ENCODE measurements at places on chromosomes 12 and 14.
A peak's percentile ranks its signal among the peaks of the same experiment; 100 is the strongest.

DNA sequence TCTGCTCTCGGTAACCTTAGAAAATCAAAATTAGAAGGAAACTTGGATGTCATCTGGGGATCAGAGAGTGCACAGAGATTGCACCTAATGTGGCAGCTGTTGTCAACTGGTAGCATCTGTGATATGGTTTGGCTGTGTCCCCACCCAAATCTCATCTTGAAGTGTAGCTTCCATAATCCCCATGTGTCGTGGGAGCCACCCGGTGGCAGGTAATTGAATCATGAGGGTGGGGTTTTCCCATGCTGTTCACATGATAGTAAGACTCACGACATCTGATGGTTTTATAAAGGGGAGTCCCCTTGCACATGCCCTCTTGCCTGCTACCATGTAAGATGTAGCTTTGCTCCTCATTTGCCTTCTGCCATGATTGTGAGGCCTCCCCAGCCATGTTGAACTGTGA is 127.7 kb upstream of the SRRM4 start:
- DNase-seq, result no peak

GRCh38 chr12:40552868-40553267 is 139.4 kb upstream of the CNTN1 start:
- no peak for DNase-seq

GRCh38 chr12:97835541-97835940 is 372.9 kb downstream of the RMST start:
- DNase-seq, result no peak

- no peak for DNase-seq
These were observed at the start of gene NOVA1 for GRCh38 chr14:26597589-26598080. Gene NOVA1 (minus strand): TSS chr14:26598033. CDS start chr14:26597436, 597 bp downstream.

- DNase-seq, result no peak
These were observed 35.9 kb upstream of the WNK1 start for GRCh38 chr12:716506-716905.

GRCh38 chr12:2606186-2606910 is 188.4 kb upstream of the FKBP4 start:
- no peak for DNase-seq

GRCh38 chr12:102232036-102232435 is 34.4 kb upstream of the PMCH start:
- no peak for DNase-seq

DNA sequence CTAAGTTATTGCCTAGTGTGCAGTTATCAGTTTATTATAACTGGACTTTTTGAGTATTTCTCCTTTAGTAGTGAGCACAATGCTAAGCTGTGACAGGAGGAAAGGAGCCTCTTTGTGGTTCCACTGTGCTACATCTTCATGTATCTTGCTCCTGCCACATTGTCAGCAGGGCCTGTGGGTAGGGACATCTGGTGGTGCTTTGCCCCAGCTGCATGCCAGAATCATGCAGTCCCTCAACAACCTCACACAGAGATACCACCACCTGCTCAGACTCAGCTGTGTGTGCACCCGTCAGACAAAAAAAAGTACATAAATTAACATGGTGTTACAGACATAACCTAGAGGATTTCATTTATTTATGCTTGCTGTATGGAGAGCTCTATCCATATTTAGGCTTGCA is 51.1 kb downstream of the MIS18BP1 start:
- no peak for DNase-seq

- DNase-seq, result no peak
These were observed 187.2 kb downstream of the TTC8 start for GRCh38 chr14:89011355-89012281.

GRCh38 chr12:113082486-113083148 is 26.1 kb downstream of the DTX1 start:
- no peak for DNase-seq

- no peak for DNase-seq
These were observed 45.3 kb upstream of the ATP23 start for GRCh38 chr12:57896115-57896433.

DNA sequence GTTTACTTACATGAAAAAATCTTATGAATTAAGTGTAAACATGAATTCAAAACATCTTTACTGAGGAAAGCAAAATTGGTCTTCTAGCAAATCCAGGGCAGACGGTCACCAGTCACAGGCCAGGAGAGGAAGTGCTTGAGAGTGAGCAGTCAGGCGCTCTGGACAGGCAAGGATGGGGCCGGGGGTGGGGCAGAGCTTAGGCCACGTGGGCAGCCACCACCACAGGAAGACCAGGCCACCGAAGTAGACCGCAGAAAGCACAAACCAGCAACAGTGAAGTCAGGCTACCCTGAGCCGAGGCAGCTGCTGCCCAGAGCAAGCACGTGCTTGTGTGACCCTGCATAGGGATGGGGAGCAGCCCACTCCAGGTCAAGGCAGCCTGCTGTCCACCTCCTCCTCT is 33.5 kb downstream of the SLC6A12 start:
- no peak for DNase-seq

- DNase-seq, result no peak
These were observed 135.7 kb upstream of the ATXN7L3B start for GRCh38 chr12:74401966-74402365.

GRCh38 chr12:7868391-7868790 is 4.3 kb downstream of the SLC2A14 start:
- DNase-seq, result no peak

DNA sequence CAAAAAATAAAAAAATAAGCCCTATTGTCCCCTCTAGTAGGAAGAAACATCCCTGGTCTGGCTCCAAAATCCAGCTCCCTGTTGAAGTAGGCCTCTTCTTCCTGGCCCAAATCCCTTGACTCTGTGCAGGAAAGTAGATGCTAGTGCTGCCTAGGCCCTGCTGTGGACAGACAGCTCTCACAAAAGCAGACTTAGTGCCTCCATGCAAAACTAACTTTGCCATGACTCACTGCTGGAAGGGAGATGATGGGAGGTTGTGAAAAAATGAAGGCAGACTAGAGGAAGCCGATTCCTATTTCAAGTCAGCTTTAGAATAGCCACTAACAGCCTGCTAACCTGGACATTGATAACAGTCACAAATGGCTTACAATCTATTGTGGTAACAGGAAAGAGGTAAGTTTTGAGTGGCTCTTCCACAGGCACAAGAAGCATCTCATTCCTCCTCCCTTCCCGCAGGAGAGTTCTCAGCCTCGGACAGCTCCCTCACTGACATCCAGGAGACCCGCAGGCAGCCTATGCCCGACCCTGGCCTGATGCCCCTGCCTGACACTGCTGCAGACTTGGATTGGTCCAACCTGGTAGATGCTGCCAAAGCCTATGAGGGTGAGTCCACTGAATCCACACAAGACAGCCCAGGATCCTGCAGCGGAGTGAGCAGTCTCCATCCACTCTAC is 198.9 kb upstream of the RGS6 start:
- no peak for DNase-seq

DNA sequence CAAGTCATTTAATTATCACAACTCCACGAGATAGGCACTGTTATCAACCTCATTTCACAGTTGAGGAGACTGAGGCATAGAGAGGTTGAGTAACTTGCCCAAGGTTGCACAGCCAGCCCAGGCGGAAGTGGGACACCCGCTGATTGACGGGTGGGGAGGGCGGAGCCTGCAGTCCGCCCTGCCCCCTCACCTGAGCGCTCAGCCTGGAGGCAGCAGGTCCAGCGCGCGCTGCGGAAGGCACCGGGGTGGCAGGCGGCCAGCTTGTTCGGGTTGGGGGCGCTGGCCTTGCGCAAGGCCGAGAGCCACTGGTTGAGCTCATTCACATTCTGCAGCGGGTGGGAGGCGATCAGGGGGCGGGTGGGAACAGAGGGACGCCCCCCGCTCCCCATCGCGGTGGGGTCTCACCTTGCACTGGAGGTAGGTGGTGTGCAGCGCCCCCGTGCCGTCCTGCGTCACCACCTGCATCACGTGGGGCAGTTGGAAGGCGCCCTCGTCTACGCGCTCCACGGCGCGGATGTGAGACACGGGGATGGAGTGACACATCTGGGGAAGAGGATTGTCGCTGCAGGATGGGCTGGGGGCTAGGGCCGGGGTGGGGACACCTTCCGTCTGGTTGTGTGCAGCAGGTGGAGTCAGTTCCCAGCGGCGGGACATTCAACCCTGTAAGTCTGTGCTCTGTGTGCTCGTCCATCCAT is 31.7 kb downstream of the RASAL1 start:
- peak; percentile 37 for DNase-seq

- DNase-seq, result no peak
These were observed 873.5 kb downstream of the DIO2 start for GRCh38 chr14:79337761-79338160.

DNA sequence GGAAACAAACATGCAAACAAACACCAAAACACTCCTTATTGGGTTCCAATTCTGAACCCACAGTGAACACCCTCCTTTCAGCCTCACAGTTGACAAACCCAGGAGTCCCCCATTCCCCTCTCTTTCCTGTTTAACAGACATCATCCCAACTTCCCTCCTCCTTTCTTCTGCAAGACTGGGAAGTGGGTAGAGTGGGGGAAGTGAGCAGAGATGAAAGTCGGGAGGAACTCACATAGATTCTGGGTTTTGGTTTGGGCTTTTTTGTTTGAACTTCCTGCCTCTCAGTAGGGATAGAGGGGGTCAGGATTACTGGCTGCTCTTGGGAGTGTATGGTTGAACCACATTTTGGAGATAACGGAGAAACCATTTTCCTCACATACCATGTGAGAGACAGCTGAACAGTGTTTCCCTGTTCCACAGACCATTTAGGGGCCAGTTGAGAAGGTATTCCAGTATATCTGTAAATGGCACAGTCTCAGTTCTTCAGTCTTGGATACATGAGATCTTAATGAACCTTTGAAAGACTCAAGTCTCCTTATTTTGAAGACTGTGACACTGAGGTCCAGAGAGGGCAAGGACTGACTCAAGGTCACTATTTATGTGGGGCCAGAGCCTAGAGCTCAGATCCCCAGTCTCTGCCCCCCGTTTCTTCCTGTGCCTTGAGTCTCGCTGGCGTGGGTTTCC is 3.9 kb upstream of the GPR84 start:
- DNase-seq, result no peak

DNA sequence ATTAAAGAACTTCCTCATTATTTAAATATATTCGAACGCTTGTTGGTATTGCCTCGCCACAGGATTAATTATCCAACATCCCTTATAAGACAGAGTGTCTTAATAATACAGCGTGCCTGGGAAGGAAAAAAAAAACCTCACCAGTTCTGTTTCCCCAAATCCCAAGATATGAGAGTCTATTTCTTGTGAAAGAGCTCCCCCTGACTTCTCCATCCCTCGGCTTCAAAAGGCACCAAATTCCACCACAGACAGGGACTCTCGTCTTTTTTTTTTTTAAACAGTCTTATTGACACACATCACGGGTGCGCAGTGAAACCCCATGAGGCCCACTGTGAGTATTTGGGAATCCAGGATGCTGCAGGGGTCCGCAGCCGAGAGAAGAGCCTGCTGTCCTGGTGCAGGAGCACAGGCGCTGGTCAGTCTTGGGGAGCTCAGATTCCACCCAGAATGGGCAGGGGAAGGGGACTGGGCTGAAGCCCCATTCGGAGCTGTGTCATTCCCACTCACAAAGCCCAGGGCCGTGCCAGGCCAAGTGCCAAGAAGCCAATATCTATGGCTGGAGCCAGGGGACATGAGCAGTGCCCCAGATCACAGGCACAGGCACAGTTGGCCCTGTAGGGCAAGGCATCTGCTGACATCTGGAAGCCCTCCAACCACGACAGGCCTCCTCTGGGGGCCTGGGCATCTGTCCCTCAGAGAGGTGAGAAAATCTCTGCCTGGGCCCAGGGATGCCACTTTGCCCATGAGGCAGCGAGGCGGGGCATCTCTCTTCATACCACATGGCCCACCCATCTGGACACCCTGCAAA is 71.9 kb downstream of the BCL11B start:
- no peak for DNase-seq

DNA sequence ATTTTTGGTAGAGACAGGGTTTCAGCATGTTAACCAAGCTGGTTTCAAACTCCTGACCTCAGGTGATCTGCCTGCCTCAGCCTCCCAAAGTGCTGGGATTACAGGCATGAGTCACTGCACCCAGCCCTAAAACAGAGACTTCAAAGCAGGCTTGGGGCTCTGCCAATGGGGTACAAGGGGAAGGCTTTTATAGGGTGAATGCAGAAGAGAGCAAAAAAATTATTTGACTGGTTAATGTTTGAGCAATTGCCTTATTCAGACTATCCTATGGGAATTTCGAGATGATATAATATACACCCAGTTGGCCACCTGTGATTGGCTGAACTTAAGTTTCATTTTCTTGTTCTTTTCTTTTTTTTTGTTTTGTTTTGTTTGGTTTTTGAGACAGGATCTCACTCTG is 31.5 kb upstream of the ACTN1 start:
- DNase-seq, result no peak

DNA sequence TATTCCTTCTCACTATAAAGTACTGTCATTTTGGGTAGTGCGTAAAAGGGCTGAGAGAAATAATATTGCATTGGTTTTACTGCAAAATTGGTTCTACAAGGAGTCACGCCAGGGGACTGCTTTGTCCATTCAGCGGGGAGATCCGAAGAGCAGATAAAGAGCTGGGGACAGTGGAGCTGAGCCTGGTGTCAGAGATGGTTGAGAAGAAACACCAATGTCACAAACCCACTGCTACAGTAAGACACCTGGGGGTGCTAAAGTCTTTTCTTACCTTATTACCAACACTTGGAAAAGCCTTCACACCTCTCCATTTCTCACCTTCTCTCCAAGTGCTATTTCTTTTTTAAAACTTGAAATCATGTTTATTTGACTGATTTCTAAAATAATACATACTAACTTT is 14.1 kb downstream of the IL31 start:
- no peak for DNase-seq

DNA sequence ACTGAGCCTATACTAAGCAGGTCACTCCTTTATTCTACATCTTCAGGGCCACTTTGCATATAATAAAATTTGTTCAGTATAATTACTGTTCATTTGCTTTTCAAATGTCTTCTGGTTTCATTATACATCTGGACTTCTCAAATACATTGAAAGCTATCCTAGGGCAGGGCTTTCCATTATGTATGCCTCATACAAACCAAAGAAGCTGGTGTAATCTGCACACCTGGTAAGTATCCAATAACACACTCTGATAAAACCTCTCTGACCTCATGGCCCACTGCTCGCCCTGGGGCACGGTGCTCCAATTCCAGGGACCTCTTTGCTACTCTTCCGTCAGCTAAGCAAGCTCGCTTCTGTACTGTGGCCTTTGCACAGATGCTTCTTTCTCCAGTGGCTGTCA is 21.9 kb upstream of the ISM2 start:
- DNase-seq, result no peak

DNA sequence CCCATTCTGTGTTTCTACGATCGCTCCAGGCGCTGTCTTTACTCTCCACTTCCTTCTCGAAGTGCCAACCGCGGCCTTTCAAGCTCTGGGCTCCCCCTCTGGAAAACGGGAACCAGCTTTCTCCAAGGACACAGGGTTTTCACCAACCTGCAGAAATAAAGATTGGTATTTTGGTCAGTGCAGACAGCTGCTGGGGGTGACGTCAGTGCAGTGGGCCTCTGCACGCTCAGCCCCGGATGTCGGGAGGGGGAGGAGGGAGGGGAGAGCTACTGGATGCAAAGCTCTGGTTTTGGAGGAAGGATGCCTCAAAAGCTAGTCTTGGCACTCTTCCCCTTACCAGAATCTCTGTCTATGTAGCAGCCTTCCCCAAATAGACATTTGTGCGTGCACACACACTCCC is 19.9 kb downstream of the HRK start:
- no peak for DNase-seq

- DNase-seq, result no peak
These were observed 7.7 kb upstream of the AMN1 start for GRCh38 chr12:31736472-31736871.

Measured in right renal pelvis (tissue), 4 donors.